ENCODE measurements at places on chromosomes 11 and 22.

DNA sequence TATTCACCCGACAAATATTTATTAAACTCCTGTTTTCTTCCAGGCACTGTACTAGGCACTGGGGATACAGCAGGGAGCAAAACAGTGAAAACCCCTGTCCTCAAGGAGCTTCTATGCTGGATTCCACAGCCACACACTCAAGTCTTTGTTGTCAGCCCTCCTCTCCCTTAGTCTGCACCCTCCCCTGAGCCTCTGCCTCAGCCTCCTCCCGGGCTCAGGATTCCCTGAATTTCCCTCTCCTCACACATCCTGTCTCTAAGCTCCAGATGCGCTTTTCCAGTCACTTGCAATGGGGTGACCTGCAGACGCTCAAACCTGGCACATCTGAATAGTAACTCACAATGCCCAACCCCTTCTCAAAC, 13.5 kb upstream of the TUB start:
- H3K4me3 ChIP-seq, result no peak overlapping the region
- H3K36me3 ChIP-seq, result no peaks in the 10 kb centered on the region
- H3K4me1 ChIP-seq, result no peaks in the 10 kb centered on the region
- H3K27me3 ChIP-seq, result no peaks in the 10 kb centered on the region

DNA sequence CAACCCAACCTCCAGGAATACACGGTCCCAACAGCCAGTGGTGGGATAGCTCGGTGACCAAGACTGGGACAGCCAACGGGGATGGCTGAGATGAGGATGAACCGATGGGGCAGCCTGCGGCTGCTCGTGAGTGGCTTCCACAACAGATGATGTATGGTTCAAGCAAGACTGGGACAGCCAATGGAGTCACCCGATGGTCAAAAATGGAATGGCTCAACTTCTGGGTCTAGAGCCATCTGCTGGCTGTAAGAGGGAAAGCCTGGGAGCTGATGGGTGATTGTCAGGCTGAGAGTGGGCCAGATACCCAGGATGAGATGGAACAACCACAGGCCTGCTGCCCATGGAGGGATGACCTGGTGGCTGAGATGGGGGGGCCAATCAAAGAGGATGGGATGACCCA, 35.5 kb downstream of the SYT7 start:
- H3K4me1 ChIP-seq, result no peaks in the 10 kb centered on the region
- H3K27ac ChIP-seq, result no peak overlapping the region
- H3K27me3 ChIP-seq, result peaks cover 16% of the 10 kb centered on the region
- no peaks in the 10 kb centered on the region for H3K36me3 ChIP-seq

GRCh38 chr11:6926208-6927029, at the start of gene ZNF215:
Gene ZNF215, plus strand, starts transcription at chr11:6926426. Its CDS starts 5,847 bp downstream, at chr11:6932273.
- peak within 1 kb of the TSS; percentile 51 for H3K4me3 ChIP-seq
- H3K27me3 ChIP-seq, result no peaks in the 10 kb centered on the region
- peak within 1 kb of the TSS; percentile 84 for H3K27ac ChIP-seq
- no peaks in the 10 kb centered on the region for H3K36me3 ChIP-seq

DNA sequence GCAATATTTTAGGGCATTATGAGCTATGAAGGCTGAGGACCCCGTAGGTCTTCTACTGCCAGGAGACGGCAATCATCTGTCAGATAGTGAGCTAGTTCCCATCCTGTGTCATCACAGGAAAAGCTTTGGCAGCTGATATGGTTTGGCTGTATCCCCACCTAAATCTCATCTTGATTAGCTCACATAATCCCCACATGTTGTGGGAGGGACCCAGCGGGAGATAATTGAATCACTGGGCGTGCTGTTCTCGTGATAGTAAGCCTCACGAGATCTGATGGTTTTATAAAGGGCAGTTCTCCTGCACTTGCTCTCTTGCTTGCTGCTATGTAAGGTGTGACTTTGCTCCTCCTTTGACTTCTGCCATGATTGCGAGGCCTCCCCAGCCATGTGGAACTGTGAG, 18.1 kb downstream of the CSRP3 start:
- H3K4me1 ChIP-seq, result no peaks in the 10 kb centered on the region
- no peaks in the 10 kb centered on the region for H3K36me3 ChIP-seq
- no peak overlapping the region for H3K4me3 ChIP-seq
- no peaks in the 10 kb centered on the region for H3K27me3 ChIP-seq
- no peak for DNase-seq

GRCh38 chr11:110571081-110571720, 141.0 kb downstream of the ARHGAP20 start:
- H3K36me3 ChIP-seq, result no peaks in the 10 kb centered on the region
- no peak for DNase-seq
- no peak overlapping the region for H3K27ac ChIP-seq
- H3K27me3 ChIP-seq, result no peaks in the 10 kb centered on the region
- H3K4me1 ChIP-seq, result no peaks in the 10 kb centered on the region

GRCh38 chr11:72831521-72832300, 17.5 kb downstream of the ATG16L2 start:
- DNase-seq, result peak; percentile 83
- no peaks in the 10 kb centered on the region for H3K27me3 ChIP-seq
- H3K36me3 ChIP-seq, result no peaks in the 10 kb centered on the region
- no peak overlapping the region for H3K4me3 ChIP-seq
- H3K27ac ChIP-seq, result no peak overlapping the region

DNA sequence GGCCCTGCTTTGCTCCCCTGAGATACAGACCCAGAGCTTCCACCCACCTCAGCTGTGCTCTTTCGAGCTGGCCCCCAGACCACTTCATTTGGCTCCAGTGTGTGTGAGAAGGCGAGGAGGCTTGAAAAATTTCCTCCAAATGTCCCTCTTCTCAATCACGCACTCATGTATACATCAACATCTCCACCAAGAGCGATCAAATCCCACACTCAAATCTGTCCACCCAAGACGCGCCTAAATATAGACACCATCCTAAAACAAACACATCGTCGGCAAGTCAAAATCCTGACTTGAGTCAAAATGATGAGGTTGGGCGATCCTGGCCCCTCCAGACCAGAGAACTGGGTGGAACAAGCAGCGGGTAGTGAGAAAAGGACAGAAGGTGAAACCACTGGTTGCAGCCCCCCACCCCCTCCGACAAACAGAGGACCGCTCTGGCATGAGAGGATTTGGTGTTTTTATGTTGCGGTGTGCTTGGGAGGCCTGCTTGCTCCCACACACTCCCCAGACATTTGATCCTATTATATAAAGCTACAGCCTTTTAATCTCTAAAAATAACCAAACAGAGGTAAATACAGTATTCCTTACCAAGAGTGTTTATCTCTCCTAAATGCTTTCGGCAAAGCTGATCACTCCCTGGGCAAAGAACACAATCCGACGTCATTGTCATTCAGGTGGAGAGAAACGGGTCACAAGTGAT, 10.2 kb downstream of the MN1 start:
- no peaks in the 10 kb centered on the region for H3K27me3 ChIP-seq
- peak overlapping the region; percentile 25 for H3K27ac ChIP-seq
- no peaks in the 10 kb centered on the region for H3K36me3 ChIP-seq
- DNase-seq, result no peak

GRCh38 chr22:44071781-44072326, 47.8 kb downstream of the PARVB start:
- no peaks in the 10 kb centered on the region for H3K4me1 ChIP-seq
- no peak overlapping the region for H3K27ac ChIP-seq
- no peaks in the 10 kb centered on the region for H3K27me3 ChIP-seq
- DNase-seq, result no peak
- no peak overlapping the region for H3K4me3 ChIP-seq

GRCh38 chr11:64917663-64917995, 620 bp upstream of the ATG2A start:
- H3K27ac ChIP-seq, result peak overlapping the region; percentile 88
- no peak for DNase-seq
- H3K4me1 ChIP-seq, result peaks cover 23% of the 10 kb centered on the region
- no peaks in the 10 kb centered on the region for H3K27me3 ChIP-seq
- peak overlapping the region; percentile 92 for H3K4me3 ChIP-seq

- peak overlapping the region; percentile 78 for H3K27ac ChIP-seq
- no peaks in the 10 kb centered on the region for H3K27me3 ChIP-seq
- no peak for DNase-seq
- peaks cover 70% of the 10 kb centered on the region for H3K4me1 ChIP-seq
- no peaks in the 10 kb centered on the region for H3K36me3 ChIP-seq
Measured at GRCh38 chr11:68329978-68330699, 17.7 kb downstream of the LRP5 start.

All from transverse colon (tissue), 4 donors.